Anterior cingulate cortex (tissue), 58 donors: ENCODE measurements at places on chromosomes 1 and 21.
A peak's percentile ranks its signal among the peaks of the same experiment; 100 is the strongest.

DNA sequence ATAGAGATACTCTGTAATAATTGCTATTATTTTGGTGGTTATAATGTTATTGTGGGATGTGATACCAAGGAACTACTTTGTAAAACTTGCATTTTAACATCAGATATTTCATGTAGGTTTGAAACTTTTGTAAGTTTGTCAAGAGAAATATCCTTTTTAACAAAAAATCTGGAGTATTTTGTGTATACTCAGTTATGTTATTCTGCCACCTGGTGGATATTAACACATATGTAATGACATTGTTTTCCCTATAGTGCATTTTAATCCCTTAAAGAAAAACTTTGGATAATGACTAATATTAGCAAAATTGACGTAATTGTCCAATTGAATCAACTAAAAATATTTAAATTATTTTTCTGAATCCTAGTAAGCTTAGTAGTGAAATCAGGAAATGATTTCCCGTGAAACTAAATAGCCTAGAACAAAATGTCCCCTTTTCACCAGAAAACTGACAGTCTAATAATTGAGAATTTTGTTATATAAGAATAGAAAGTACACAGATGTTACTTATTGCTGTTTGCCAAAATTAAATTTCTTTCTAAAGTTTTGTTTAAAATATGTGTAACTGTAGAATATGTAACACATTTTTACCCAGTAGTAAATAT lies 39.6 kb downstream of the KCTD3 start:
- DNase-seq = no peak

- no peak for DNase-seq
Measured at GRCh38 chr1:19852036-19852435, 30.2 kb upstream of the OTUD3 start.

- no peak for DNase-seq
Measured at GRCh38 chr1:30823627-30823968, 66.0 kb upstream of the LAPTM5 start.

GRCh38 chr1:205593532-205593931 lies 38.3 kb downstream of the ELK4 start:
- DNase-seq = no peak

DNA sequence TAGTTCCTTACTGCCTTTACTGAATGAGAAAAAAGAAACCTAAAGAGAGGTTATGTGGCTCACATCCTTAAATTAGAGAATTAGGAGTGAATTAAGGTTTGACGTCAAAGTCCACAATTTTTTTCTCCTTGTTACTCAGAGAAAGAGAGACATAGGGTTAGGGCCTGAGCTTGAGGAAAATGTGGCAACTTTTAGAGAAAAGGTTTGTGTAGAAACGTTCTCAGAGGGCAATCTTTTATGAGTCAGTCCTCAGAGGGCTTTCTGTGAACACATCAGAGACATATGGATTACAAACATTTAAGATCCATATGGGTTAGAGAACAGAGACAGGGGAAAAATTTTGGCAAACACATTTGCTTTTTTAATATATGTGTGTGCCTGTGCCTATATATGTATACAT lies 242.8 kb downstream of the TGFB2 start:
- DNase-seq = no peak

GRCh38 chr21:41079159-41079558 lies 88.8 kb upstream of the BACE2 start:
- no peak for DNase-seq

GRCh38 chr1:199512037-199512710 lies 515.3 kb upstream of the NR5A2 start:
- no peak for DNase-seq

- no peak for DNase-seq
Measured at GRCh38 chr1:188769181-188769580, 1708.5 kb downstream of the BRINP3 start.

DNA sequence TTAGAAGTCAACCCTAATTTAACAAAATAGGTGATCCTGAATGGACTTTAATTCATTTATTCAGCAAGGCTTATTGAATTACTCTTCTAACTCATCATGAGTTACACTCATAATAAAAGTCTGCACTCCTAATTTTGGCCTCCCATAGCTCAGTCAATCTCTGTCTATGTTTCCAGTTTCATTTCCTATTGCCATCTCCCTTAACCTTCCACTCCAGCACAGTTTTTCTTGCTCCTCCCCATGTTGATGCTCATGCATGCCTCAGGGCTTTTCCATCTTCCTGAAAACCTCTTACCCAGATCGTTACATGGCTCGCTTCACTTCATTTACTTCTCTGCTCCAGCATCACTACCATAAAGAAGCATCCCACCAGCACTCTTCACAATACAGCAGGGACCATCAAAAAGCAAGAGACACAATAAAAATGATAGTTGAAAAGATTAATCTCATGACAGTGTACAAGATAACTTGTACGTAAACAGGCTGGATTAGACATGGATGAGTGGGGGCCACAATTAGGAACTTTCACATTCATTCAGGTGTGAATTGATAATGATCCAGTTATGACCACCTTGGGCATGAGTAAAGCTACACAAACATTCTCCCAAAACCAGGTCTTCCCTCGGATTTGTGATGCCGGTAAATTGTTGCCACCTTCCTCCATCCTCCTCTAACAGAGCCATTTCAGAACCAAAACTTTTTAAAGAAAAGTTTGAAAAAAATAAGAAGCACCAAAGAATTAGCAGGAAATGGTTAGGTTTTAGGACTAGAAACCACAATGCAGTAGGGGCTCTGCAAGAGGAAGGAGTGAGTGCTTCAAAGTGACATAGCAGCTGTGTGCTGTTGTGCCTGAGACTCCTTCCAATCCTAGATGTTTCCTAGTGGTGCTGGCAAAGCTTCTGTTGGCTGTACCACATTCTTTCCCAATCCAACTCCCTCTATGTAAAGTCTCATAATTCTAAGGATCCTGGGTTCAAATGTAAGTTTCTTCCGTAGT lies 89.8 kb downstream of the OLFML2B start:
- DNase-seq = no peak

GRCh38 chr1:147669469-147670318 lies 630 bp downstream of the ACP6 start:
- peak; percentile 53 for DNase-seq

- no peak for DNase-seq
Measured at GRCh38 chr1:204377800-204378668, 18.3 kb upstream of the PLEKHA6 start.

DNA sequence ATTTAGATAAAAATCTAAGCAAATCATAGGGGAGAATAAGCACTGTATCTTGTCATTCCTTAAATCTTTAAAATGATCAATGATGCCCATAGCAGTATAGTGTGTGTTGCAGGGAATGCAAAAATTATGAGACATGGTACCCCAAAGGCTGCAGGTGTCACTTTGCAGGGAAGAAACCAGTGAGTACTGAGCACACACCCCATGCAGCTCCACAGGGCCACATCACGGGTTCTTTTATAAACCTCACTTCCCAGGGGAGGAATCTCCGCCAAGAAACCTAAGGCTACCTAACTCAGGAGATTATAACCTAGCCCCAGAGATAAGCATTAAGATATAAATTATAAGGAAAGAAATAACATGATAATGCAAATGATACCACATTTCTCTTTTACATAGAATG lies 115.6 kb downstream of the APP start:
- no peak for DNase-seq

DNA sequence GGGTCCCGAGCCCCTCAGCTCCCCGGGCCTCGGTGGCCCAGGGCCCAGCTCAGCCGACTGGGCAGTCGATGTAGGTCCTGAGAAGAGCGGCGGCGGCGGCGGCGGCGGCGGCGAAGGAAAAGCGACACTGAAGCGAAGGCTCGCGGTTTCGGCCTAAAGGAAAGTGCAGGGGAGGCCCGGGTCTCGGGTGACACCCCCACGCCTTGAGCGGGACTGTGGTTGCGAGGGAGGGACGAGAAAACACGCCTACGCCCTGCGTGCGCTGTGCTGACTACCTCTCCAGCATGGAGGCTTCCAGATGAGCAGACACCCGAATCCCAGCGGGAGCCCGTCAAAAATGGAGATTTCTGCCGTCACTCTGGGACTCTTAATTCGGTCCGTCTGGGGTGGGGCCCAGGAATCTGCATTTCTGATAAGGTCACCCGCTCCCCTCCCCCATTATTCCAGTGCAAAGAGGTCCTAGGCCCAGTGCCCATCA lies 31.2 kb downstream of the DNTTIP2 start:
- peak; percentile 43 for DNase-seq

DNA sequence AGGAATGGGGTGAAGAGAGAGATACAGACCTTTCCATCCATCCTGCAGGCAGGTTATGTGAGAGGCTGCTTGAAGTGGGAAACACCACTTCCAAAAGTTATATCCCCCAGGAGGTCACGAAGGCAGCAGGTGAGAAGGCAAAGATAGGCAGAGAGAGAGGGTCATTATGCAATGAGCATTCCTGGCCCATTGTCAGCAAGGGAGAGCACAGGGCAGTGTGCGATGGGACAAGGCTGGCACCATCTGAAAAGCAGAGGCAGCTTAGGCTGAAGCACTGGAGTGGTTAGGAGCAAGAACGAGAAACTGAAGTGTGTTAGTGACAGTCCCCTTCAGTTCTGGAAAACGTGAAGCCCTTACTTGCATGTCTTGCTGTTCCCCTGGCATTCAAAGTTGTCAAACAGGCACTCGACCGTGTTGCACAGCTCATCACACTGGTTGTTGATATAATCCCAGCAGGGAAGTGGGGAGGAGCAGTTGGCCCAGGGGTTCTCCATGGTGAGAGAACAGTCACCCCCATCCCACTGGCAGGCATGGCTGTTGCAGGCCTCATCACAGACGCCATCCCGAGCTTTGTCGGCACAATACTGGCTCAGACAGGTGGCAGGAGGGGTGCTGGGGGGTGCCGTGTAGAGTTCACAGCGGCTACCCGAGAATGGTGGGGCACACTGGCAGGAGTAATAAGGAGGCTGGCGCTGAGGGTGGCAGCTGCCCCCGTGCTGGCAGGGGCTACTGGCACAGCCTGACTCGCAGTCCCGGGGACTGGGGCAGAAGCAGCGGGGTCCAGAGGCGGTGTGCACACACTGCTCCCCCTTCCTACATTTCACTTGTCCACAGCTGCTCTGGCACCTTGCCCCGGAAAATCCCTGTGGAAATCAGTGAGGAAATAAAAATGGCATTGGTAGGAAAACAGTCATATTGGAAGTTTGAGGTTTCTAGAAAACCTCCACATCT lies 28.9 kb upstream of the ADAM30 start:
- DNase-seq = no peak

DNA sequence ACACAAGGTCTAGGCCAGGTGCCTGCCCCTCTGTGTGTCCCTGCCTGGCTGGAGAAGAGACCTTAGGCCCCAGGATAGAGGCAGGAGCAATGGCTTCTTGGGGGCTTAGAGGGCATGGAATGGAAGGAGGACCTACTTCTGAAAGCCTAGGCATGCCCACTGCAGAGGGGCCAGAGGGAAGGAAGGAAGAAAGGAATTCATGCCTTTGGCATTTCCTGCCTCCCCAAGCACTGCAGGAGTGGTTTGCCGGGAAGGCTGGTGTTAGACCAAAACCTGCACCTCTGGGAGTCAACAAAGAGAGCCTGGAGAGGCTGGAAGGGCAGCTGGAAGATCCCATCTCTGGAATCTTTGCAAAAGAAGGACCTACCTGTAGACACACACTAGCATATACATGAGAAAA lies 50.7 kb upstream of the KCNE2 start:
- no peak for DNase-seq

DNA sequence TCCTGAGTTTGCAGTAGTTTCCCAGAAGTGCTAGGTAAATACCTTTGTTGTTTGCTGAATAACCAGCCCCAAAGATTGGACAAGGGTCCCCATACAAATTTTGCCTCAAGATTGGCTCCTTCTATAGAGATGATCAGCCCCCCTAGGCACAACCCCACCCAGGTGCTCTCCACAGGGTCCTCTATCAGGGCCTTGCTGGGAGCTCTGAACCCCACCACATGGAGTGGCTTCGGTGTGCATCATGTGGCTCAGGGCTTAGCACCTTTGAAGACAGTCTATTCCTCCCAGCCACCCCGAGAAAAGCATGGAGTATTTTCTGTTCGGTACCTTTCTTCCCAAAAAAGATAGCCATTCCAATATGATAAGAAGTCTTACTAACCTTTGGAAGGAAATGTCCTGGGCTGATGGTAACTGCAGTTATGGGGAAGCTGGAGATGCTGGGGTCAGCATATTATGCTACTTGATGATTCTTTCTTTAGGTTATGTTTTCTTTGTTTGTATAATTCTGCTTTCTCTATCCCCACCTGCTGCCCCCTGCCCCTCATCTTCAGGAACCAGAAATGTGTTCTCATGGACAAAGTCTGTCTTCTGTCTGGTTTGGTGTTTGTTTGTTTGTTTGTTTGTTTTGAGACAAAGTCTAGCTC lies 5.0 kb upstream of the TSPAN1 start:
- DNase-seq = no peak

DNA sequence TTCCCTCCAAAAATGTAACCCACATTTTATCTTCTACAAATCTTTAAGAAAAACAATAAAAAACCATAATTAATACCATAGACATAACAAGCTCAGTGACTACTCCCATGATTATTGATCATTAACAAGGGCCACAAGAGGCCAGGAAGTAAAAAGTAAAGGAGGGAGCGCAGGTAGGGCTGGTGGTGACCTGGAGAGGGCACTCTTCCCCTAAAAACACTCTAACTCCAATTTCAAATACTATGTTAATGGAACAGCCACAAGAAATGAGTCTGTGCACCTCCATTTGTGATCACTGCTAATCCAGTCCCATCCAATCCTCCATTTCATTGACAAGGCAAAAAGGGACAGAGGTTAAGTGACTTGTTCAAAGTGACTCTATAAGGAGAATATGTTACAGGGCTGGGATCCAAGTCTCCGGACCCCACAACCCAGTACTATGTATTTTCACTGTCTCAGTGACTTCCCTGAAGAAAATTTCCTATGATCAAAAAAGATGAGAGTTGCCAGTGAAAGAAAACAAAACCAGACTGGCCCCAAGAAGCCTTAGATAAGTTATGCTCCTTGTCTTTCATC lies 41.2 kb upstream of the CFAP298 start:
- no peak for DNase-seq

DNA sequence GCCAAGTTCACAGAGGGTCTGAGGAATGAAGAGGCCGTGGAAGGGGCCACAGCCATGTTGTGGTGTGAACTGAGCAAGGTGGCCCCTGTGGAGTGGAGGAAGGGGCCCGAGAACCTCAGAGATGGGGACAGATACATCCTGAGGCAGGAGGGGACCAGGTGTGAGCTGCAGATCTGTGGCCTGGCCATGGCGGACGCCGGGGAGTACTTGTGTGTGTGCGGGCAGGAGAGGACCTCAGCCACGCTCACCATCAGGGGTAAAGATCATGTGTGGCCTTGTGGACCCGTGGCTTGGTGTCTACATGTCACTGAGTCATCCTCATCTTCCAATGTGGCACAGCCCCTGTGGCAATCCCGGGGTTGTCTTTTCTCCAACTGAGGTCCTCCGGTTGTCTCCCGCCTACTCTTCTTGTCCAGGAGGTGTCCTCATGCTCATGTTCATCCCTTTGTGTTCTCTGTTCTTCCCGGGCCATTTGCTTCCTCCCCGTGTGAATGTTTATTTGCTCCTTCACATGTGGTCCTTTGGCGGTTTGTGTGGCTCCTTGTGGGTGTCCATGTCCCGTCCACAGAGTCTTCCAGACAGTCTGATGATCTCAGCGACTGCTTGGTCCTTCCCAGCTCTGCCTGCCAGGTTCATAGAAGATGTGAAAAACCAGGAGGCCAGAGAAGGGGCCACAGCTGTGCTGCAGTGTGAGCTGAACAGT lies 84.2 kb downstream of the OBSCN start:
- DNase-seq = no peak

- DNase-seq = no peak
Measured at GRCh38 chr1:18927654-18928272, 25.4 kb upstream of the ALDH4A1 start.

GRCh38 chr1:56453417-56454078 lies 125.8 kb downstream of the PLPP3 start:
- no peak for DNase-seq
